T1000 (cell line): ENCODE measurements at places on chromosomes 5 and 9.

DNA sequence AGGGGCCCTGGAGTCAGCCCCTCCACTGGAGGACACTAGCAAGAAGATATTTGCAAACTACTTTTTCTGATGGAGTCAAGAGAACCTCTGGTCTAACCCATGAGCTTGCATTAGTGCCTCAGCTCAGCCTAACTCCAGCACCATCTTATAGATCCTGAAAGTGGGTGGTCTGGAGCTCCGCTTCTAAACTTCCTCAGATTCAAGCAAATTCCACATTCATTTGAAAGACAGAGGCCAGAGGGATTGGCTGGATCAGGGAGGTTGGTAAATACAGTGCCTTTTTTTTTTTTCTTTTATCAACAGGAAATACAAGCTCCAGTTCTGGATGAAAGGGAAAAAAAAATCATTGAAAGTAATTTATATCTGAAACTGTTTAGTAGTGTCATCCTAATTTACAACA lies 99.9 kb downstream of the ENC1 start:
- no peak for DNase-seq

DNA sequence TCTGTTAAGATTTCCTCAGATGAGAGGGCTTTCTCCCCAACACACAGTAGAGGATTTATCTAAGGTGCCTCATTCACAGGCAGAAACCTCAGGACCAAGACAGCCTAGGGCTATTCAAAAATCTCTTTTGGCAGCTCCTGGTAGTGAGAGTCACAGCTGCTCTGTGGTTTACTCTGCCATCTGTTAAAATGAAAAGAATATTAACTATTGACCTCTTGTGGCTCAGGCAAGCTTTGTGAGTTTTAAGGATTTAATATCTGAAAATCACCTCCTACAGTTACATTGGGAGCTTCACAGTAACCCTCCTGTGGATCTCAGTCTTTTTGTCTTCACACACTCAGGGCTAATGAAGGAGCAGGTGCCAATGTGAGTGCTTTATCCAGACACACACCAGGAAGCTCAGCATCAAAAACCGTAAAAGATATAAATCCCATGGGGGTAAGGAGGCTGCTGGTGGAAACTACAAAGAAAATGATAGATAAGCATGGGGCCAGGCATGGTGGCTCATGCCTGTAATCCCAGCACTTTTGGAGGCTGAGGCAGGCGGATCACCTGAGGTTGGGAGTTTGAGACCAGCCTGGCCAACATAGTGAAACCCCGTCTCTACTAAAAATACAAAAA lies 29.7 kb downstream of the PPP1R2B start:
- DNase-seq, result no peak

DNA sequence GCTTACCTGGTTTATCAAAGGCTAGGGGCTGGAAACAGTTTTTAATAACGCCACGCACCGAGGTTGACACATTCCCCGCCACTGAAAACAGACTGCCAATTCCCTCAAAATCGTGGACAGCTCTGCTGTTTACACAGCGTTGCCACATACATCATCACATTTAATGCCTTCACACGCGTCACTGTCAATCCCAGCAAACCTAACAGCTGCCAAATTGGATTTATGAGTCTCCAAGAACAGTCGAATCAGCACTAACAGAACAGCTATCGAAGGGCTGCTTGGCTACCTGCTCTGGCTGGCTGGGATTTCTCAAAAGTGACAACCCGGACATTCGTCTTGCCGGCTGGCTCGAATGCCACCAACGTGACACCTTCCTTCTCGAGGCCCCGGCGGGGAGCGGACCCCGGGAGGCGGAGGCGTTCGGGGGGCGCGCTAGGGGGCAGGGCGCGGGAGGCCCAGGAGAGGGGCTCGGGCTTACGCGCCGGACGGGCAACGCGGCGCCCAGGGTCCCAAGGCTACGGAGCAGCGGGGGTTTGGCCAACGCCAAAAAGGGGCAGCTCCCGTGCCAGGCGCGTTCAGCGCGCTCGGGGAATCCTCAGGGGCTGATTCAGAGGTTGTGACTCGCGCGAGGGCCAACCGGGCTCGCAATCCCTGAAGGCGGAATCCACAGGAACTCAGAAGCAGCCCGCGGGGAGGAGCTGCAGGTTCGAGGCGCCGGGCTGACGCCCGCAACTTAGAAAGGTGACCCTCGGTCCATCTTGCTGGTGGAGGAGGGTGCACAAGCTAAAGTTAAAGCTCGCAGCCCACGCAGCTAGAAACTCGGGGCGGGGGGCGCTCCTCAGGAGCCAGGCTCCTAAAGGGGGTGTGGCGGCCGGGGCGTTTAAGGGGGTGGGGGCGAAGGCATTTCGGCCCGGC lies 1.2 kb downstream of the CDC14B start:
- DNase-seq, result peak; percentile 33

- DNase-seq, result no peak
Observed at GRCh38 chr5:96288845-96289185, 144.2 kb downstream of the PCSK1 start.

- no peak for DNase-seq
Observed at GRCh38 chr9:3931996-3932906, 367.6 kb downstream of the GLIS3 start.

- DNase-seq, result no peak
Observed at GRCh38 chr9:86771941-86772634, 175.2 kb downstream of the GAS1 start.

DNA sequence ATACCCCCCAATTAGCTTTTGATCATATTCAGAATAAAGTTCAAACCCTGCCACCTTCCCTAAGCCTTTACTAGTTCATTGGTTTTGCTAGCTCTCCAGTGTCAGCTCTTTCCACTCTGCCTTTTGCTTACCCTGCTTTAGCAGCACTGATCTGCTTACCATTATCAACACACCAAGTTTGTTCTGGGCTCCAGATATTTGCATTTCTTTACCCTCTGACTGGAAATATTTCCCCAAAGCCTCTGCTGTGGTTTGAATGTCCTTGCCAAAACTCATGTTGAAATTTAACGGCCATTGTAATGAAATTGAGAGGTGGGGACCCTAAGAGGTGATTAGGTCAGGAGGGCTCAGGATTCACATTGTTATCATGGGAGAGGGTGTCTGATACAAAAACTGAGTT lies 99.5 kb downstream of the GCNT1 start:
- no peak for DNase-seq

GRCh38 chr5:112822456-112822855 lies 38.6 kb upstream of the SRP19 start:
- DNase-seq, result no peak

DNA sequence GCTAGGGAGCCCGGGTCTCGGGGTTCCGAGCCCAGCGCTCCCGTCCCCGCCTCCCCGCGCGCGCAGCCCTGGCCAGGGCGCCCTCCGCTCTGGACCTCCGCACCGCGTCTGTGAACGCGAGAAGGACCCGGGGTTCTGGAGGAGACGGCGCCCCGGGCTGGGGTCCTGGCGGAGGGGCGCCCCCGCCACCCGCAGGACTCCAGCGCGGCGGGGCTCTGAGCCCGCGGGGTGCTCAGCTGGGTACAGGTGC lies 431 bp downstream of the TMOD1 start:
- no peak for DNase-seq

- DNase-seq, result no peak
Observed at GRCh38 chr5:50867140-50867539, 200.7 kb downstream of the PARP8 start.

GRCh38 chr5:124706729-124707361 lies 39.6 kb downstream of the ZNF608 start:
- no peak for DNase-seq

DNA sequence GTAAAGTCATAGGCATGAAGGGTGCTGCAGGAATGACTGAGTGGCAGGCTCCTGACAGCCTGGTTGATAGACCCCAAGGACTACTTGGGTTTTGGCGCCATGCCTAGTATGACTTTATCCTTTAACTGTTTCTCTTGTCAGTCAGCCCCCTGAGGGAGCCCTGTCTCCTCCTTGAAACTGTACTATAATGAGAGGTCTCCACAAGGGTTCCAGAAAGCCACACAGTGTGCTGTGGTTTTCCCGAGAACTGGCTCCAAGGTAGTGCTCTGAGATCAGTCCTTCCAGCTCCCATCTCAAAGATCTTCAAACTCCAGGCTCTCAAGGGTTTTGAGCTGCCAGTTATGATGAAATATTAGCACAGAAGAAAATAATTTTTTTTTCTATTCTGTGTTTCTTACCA lies 26.7 kb upstream of the TNC start:
- no peak for DNase-seq

DNA sequence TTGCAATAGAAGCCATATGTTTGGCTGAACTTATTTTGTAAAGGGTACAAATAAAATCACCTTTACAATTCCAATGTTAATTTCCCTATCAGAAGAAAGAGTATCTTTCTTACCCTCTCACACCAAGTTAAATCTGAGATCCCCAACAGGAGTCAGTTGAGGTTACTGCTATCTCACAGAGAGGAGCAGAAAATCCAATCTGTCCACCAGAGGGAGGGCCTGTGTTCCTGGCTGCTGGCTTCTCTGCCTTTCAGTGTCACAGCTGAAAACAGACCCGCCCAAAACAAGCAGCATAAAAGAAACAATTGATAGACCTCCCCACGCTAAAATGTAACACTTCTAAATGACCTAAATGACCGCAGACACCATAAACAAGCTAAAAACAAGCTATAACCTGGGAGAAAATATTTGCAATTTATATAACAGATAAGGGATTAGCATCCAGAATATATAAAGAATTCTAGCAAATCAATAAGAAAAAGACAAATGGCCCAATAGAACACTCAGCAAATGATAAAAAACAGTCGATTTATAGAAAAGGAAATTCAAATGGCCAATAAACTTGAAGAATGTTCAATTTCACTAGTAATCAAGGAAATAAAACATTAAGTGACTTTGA lies 24.5 kb upstream of the MVB12B start:
- DNase-seq, result no peak

DNA sequence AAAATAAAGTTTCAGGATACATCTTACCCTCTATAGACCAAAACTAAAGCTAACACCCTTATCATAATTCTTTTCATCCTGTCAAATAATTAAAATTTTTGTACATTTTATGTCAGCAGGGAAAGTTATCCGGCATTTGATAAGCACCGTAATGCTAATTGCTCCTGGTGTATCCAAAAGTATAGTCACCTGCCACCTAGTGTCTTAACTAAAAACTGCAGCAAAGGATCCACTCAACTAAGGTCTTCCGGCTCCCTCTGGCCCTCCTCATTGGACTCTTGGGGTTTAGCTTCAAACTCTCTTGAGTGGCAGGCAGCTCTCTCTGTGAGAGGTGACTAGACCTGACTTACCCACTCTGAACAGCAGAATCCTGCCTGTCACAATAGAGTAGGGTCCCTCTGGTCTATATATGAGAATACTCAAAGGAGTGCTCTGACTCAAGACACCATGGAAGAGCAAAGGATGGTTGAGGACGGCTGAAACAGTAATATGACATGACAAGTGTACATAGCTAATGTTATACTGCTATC lies 60.4 kb upstream of the CAST start:
- peak; percentile 41 for DNase-seq

- no peak for DNase-seq
Observed at GRCh38 chr5:79305706-79306105, 69.8 kb downstream of the JMY start.

DNA sequence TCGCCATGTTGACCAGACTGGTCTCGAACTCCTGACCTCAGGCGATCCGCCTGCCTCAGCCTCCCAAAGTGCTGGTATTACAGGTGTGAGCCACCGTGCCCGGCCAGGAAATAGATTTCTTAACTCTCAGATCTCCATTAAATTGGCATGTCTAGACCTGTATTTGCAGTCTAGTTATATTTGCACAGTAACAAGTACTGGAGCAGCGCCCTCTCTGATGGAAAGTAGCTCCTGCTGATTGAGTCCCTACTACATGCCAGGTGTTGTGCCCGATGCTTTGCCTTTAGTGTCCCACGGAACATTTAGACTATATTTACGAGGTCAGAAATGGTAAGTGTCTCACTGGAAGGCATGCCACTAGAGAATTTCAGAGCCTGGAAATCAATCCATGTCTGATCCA lies 15.8 kb upstream of the TMED9 start:
- no peak for DNase-seq

GRCh38 chr5:131765261-131765660 lies 31.6 kb downstream of the FNIP1 start:
- DNase-seq, result no peak

DNA sequence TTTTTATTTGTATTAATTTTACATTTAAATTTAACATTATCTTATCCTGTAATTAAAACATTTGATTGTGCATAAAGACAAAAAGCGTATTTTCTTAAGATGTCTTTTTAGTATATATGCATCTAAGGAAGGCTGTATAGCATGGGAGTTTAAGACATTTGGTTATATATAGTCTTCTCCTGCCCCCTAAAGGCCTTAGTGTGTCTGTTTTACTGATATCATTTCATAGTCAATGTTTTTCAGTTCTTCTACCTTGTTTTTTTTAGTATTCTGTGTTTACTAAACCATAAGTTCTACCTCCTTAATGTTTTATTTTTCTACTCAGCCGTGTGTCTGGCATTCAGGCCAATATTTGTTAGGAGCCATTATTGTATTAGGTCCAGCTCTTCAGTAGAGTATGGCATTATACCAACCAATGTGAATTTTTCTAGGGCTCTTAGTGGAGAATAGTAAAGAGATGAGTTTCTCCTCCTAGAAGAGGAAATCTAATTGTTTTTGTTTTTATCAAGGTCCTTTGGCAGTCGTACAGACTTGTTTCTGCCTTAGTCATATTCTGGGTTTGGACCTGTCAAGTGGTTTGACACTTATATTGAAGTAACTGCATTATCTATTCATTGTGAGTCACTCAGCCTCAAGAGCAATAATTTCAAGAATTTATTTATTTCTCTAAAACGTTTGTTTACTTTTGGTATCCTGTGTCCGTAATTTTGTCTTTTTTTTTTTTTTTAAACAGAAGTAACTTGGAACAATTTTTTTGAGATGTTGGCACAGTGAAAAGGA lies 74.8 kb downstream of the SLF1 start:
- no peak for DNase-seq

GRCh38 chr5:158159621-158160020 lies 300.7 kb upstream of the CLINT1 start:
- DNase-seq, result no peak

GRCh38 chr9:112815868-112816267 lies 65.3 kb downstream of the SNX30 start:
- no peak for DNase-seq

DNA sequence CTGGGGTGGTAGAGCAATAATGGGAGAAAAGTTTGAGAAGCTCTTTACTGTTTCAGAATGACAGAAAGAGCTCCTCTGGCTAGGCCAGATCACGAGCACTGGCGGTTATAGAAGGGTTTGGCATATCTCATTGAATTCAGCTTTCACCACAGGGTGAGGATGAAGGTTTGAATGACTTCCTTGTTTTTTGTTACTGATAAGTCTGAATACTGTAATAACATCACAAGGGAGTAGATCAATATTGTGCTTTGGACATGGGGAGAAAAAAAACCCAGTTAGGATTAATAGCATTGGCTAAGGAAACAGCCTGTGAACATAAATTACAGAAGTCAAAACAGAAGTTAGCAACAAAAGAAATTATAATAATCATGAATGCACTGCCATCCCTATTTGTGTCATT lies 9.4 kb downstream of the PHAX start:
- no peak for DNase-seq

GRCh38 chr9:9170439-9171134 lies 1371.0 kb upstream of the DMAC1 start:
- no peak for DNase-seq

DNA sequence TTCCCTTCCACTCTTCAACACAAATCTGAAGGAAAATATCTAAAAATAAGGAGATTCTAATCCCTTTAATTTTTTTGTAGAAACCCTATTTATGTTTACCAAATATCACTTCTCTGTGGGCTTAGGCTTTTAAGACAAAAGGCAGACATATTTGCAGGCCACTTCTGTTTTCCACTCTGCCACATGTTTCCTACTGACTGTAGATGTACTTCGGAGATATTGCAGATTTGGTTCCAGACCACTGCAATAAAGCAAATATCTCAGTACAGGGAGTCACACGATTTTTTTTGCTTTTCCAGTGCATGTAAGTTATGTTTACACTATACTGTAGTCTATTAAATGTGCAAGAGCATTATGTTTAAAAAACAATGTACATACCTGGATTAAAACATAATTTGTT lies 219.0 kb downstream of the SREK1 start:
- DNase-seq, result no peak
